ENCODE measurements at places on chromosomes 5 and 9.

- DNase-seq: no peak
Measured at GRCh38 chr9:128937310-128938165, 9.9 kb downstream of the DOLK start.

DNA sequence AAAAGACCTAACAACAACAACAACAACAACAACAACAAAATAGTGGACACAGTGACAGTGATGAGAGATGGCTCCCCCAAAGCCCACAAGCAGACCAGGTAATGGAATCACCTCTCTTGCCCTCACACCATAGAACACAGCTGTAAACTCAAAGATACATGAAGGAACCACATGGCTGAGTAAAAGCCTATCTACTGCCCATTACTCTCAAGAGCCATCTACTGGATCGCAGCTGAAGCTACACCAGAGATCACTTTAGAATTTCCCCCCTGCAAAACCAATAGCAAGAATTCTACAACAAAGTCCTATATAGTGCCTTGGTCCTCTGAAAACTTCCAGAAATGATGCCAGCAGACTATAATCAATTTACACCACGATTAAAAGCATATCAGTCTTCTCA is 1537.6 kb upstream of the CDH9 start:
- no peak for DNase-seq

DNA sequence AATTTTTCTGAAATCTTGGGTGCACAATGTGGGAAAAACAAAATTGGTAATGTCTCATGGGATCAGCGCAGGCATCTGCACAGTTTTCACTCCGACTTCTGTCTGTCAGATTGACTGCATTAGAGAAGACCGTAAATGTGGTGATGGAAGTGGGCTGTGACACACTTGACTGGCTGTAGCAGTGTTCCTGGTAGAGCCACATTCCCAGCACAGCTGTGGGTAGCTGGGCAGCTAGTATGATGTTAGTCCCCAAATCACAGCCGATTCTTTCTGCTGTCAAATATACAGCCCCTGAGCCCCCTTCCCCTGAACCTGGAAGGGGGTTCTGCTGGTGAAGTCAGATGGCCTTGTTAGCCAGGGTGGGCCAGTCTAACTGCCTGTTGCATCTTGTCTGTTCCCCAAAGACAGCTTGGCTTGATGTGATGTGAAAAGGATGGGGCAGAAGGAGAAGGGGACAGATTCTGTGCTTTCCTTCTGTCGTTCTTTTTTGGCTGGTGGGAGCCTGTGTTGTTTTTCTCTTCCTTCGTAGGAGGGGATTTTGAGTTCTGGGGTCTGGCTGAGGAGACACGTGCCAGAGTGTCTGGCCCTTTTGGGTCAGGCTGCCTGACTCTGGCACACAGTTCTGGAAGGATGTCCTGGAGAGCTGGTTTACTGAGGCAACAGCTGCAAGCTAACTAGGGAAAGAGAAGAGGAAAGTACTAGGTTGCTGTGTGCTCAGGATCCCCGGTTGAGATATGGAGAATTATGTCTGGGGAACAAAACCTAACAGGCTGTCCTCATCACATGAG is 66.4 kb upstream of the SPRY4 start:
- peak; percentile 14 for DNase-seq

GRCh38 chr5:55387865-55388264 is 80.1 kb downstream of the MTREX start:
- no peak for DNase-seq

GRCh38 chr5:178265746-178266145 is 33.1 kb upstream of the PHYKPL start:
- DNase-seq: no peak

DNA sequence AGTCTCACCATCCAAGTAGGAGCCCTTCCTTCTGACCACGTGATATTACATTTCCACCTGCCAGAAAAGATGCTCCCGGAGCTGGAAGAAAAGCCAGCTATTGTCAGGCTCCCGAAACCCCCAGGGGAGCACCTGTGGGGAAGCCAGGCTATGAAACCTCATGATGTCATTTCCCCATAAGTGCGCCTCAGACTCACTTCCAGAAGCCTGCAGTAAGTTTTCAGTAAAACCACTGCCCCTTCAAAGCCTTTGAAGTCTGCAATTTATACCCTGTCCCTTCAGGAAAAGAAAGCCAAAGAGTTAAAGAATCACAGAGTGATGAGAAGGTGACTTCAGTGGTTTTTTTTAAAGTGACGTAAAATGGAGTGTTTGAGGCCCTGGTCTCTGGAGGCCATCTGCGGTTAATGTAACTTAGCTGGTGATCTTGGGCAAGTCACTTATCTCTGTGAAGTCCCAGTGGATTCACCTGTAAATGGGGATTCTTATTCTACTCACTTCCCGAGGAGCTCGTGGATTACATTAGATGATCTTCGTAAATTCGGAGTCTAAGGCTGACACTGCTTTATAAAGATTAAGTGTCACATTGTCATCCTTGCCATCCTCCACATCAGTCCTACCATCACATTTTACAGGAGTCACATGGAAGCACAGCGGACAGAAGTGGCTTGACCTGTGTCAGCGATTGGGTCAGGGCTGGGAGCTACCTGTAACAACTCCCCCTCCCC is 2.6 kb upstream of the SEMA6A start:
- DNase-seq: no peak

- DNase-seq: peak; percentile 3
Measured at GRCh38 chr5:135615581-135616260, 36.9 kb upstream of the CXCL14 start.

DNA sequence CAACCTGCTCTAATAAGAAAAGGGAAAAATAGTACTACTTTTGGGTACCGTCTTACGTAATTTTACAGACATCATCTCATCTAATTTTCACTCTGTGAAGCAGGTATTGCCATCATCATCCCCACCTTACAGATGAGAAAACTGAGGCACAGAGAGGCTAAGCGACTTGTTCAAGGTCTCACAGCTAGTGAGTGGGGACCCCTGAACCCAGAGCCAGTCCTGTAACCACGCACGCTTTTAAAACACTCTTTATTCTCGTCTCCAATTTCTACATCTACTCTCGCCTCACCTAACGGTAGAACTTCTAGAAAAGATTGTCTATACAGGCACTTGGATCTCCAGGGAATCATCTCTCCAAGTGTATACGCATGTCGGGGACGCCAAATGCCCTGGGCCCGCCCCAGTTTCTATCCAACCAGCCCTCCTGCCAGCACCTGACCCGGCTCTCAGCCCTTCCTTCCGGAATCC is 1.5 kb upstream of the TRAF1 start:
- DNase-seq: no peak

- DNase-seq: no peak
Measured at GRCh38 chr5:67379753-67380152, 183.2 kb upstream of the CD180 start.

DNA sequence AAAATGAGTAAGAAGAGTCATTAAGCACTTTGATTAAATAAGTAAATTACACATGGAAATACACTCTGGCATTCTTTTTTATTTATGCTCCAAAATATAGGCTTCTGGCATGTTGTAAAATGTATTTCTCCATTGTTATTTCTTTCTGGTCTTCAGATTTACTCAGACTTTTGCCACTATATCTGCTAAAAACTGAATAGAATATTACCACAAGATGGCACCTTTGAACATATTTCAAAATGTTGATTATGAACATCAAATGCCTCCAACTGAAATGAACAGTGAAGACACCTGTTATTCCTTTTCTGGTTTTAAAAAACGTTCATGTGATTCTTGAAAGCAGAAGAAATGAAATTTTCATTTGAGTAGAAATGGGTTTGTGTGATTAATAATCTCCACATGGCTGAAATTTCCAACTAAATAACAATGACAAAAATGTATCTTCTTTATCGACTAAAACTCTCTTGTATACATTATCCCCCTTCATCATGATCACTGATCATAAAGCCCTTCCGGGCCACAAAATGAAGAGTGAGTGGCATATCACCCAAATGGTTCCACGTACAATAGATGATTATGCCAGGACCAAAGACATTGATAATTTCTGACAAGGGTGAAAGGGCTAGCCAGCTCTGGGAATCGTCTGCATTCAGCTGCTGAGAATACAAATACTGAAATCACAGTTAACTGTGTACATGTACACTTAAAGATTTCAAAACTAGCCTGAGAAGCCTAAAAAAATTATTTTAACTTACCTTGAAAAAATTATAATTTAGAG is 23.8 kb downstream of the TYRP1 start:
- DNase-seq: no peak

- peak; percentile 52 for DNase-seq
Measured at GRCh38 chr9:6907772-6908381, 150.1 kb downstream of the KDM4C start.

- no peak for DNase-seq
Measured at GRCh38 chr5:110258460-110259216, 467.8 kb downstream of the TMEM232 start.

GRCh38 chr5:122885045-122885517 is 39.7 kb downstream of the SNX24 start:
- DNase-seq: no peak

DNA sequence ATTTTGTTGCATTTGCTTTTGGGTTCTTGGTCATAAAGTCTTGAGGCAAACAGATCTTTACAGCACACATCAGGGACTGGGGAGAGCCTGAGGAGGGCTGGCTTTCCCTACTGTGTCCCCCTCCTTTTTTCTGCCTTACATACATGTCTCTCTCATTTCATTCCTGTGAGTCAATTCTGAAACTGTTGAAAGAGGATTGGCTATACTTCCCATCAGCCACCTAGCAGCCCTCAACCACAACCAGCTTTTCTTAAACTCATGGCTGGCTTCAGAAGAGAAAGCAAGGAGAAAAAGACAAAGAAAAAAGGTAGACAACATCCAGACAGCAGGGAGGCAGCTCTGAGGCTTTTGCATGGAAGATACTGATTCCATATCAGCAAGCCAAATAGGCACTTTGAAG is 374.8 kb upstream of the KIF2A start:
- no peak for DNase-seq

DNA sequence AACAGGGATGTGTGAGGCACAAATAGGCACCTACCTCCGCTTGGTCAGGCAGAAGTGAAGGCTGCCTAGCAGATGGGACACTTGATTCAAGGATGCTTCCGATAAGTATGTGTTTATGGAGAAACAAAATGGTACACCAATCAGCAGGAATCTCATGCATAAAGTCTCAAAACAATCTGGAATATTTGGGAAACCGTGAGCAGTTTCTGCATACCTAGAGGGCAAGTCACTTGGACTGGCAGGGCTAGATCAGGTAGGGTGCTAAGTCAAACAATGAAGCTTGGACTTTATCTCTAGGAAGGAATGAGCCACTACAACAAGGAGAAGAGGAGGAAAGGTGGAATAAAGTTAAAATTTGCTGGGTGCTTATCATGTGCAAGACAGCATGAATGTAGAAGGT is 5.5 kb downstream of the EPB41L4A start:
- no peak for DNase-seq

DNA sequence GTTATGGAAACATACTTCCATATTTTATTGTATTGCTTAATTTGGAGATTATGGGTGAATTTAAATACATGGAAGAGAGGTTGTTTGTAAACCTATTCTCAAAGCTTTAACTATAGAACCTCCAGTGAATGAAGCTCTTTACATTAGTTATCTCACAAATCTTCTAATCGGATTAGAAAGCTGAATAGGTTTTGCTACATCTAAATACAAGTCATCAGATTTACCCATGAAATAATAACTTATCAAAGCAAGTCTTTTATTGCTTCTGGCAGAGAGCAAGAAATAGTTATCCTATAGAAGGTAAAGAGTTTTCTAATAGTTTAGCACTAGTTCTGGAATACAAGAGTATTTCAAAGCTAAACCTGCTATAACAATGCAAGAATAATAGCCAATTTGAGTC is 104.4 kb upstream of the SREK1 start:
- DNase-seq: no peak

DNA sequence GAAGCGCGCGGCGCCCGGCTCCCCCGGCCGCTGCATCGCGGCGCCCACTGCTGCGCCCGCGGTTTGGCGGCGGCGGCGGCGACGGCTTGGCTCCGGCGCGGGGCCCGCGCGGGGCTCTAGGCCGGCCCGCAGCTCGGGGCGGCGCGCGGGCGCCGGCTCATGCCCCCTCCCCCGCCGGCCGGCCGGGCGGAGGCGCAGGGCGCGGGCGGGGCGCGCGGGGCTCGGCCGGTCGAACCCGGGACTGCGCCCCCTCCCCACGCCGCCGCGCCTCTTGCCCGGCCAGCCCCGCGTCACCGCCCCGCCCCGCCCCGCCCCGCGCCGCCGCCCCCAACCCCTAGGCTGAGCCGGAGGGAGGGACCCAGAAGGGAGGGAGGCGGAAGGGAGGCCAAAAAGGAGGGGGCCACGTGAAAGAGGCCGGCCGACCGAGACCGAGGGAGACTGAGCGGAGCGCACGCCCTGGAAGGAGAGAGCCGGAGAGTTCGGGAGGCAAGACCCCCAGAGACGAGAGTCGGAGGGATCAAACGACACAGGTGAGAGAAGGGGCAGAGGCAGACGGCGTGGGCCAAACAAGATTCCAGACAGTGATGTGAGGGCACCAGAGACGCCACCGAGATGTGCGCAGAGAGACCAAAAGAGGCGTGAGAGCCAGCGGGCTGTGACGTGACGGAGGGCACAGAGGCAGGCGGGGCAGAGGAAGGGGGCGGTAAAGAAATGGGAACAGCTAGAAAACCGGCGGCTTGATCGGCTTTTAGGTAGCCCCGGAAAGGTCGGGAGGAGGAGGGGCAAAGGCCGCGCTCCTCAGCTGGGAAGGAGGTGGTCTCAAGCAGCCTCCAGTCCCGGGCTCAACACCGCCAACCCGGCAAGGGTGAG is at the start of gene BARX1:
Gene BARX1 (minus strand): TSS at position 245 of the 870 bp plus-strand sequence. CDS start 209 bp downstream, at position 36.
- no peak for DNase-seq

- peak; percentile 79 for DNase-seq
Measured at GRCh38 chr9:16385590-16385989, 484.9 kb downstream of the BNC2 start.

GRCh38 chr5:97838214-97838613 is 655.2 kb upstream of the RIOK2 start:
- peak; percentile 96 for DNase-seq

GRCh38 chr5:171633776-171634470 is 151.7 kb upstream of the SMIM23 start:
- DNase-seq: peak; percentile 8

- DNase-seq: no peak
Measured at GRCh38 chr5:32058997-32059396, 115.1 kb downstream of the GOLPH3 start.

DNA sequence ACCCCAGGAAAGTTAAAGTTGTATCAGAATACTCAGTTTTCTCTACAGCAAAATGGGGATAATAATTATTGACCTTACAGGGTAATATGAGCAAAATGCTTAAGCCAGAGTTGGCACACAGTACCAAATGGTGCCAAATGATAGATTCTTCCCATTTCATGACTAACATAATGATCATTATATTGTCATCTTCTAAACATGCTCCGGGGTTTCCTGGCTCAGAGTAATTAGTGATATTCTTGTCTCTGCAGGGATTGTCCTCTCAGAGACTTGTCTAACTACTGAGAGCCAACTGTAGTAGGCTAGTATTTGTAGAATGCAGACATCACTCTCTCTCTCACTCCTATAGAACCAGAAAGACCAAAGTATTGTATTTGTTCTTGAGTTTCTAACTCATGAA is 25.2 kb upstream of the PPP2R2B start:
- DNase-seq: no peak

DNA sequence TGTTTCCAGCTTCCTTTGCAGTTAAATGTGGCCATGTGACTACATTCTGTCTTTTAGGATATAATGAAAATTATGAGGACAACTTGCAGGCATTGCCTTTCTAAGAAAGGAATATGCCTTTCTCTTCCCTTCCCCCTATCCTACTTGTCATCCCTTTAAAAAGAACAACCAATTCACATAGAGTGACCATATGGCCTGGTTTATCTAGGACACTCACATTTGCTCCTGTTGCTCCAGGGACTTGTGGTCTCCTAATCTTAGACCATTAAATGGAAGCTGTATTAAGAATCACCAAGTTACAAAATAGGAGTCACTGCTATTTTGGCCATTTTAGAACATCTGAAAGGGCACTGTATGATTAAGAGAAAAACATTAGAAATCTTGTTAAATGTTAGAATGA is 520.3 kb downstream of the DTWD2 start:
- no peak for DNase-seq
